Neural progenitor cell (in vitro differentiated cells): ENCODE measurements at places on chromosomes 7 and 10. TPM values are rescaled to one million over a fixed set of nuclear protein-coding genes. Genes with fewer than 3 reads are reported as not detected.

- DNase-seq, result no peak
These were observed 1.4 kb downstream of the PARD3 start for GRCh38 chr10:34813626-34814222.

- no peak for DNase-seq
These were observed 560.7 kb downstream of the GLRX3 start for GRCh38 chr10:130696870-130697269.

GPR85 gene
- total RNA-seq, result 1.2 and 3.0 TPM in 2 replicates

UTF1 gene
- total RNA-seq, result not detected in 2 replicates
